ENCODE measurements at places on chromosomes 11 and 22.

- no peak for DNase-seq
Measured at GRCh38 chr11:44835296-44835695, 108.5 kb downstream of the TSPAN18 start.

DNA sequence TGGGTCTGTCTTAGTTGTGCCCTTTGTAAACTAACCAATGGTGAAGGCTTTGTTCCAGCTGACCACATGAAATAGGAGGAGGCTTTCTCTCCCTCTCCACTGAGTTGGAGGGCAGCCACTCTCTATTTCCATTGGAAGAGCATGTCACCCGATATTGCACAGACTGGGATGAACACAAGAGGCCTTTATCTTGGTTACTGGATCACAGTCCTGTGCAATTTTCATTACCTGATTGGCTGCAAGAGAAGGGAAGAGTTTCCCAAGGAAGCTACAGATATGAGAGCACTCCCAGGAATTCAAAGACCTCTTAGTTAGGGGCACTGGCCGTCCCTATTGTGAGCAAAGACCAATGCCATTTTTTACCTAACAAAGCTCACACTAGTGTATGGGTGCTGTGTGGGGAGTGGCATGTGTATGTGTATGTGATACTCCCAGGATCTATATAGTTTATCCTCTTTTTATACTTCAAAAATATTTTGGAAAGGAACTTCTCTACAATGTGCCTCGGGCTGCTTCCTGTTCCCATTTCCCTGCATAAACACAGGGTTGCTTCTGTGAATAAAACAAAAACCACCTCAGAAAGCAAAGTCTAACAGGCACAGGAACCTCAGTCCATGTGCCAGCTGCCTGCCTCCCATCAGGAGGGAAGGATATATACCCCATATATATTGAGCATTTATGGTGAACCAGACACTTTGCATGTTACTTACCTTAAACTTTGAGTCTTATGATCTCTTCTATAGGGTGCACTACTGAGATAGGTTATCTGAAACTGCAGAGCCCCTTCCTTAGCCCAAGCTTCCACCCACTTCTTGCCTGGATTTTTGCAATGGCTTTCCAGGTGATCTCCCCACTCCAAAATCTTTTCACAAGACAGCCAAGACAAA is 126.5 kb downstream of the RASSF10 start:
- DNase-seq: no peak

DNA sequence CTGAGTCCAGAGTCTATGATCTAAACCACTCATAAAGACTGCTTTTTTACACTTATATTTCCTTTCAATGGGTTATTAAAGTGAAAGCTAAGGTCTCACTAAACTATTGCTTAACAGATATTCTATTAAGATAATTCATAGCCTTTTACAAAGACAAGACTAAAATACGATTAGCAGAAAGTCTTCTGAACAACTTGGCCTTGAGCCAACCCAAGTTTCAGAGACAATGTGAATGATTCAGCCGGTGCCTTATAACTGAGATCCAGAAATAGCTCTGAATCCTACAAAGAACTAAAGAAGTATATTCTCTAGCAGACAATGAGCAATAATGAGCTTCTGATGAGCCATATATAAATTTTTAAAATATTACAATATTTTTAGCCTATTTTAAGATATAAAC is 41.5 kb upstream of the CARD18 start:
- no peak for DNase-seq

DNA sequence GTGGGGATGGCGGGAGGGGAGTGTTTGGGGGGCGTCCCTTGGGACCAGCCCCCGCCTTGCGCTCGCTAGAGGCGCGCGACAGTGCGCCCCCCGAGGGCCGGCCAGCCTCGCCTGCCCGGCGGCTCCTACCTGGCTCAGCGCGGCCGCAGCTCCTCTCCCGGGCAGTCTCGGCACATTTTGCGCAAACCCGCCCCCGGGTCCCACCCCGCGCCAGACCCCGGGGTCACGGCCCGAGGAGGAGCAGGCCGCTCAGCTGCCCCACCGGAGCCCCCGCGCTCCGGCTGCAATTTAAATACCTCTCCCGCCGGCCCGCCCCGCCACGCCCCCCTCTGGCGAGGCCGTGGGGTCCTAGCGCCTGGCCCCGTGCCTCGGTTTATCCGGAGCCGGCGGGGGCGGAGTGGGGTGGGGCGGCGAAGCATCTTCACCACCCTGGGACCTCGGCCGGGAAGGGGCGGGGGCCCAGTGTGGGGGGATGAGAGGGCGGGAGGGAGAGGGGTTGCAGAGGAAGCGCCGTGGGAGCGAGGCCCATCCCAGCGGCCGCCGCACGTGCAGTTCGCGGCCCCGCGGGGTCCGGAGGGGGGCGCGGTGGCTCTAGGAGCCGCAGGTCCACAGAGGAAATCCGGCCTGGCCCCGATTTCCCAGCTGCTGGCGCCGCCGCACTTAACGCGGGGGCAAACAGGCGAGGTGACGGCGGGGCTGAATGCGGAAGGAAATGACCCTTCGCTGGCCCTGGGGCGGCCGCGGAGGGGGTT is at the start of gene LRRC32:
Gene LRRC32, minus strand, starts transcription at position 263 of the 752 bp plus-strand sequence. CDS start 4,793 bp downstream, outside the sequence.
- peak; percentile 48 for DNase-seq

- no peak for DNase-seq
Measured at GRCh38 chr11:35579557-35580396, 38.5 kb upstream of the FJX1 start.

GRCh38 chr22:21936151-21936775 is 16.4 kb downstream of the PPM1F start:
- DNase-seq: no peak

DNA sequence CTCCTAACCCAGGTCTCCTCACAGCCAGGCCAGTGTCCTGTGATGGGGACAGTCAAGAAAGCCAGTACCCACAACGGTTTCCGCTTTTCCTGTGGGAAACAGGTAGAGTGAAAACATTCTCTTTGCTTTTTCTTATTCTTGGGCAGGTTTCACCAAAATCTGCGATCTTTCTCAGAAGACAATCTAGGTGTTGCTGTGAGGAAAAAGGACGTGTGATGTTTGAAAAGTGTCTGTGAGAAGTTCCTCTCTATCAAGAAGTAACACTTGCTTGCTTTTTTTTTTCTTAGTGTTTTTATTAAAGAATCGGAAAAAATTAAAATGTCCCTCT is 9.2 kb upstream of the IL2RB start:
- DNase-seq: no peak

DNA sequence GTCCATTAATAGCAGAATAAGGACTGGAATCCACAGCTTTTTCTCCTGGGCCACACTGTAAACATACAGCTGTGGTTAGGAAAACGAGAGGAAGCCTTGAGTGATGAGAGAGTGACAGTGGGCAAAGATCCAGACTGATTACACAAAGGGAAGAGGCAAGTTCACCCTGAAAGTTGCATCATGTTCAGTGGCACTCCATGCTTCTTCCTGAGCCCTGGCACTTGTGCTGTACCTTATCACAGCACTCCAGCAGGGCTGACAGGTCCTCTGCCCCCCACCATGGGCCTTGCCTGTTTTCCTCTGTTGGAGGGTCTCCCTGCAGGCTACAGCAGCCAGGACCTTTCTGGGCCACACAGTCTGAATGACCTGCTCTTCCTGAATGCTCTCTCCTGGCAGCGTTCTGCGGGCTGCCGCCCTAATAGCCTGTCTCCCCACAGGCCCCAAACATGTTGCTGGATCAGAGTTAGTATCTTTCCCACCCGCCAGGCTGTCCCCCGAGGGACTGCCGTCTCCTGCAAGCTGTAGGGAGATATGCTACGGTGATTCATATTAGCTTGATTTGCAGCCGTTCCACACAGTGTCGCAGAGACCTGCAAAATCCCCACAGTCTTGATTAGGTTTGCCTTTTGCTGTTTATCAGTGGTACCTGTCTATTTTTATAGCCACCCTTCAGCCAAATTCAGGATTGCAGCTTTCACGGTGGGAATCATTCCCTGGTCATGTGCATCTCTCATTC is 60.2 kb downstream of the NTM start:
- no peak for DNase-seq

- DNase-seq: no peak
Measured at GRCh38 chr11:107370390-107370789, 87.2 kb downstream of the CWF19L2 start.

- DNase-seq: no peak
Measured at GRCh38 chr11:120807414-120808150, 216.3 kb upstream of the TBCEL start.

GRCh38 chr11:45388472-45388871 is 102.3 kb upstream of the SYT13 start:
- no peak for DNase-seq

GRCh38 chr22:24952837-24953383 is 394 bp downstream of the KIAA1671 start:
- no peak for DNase-seq

DNA sequence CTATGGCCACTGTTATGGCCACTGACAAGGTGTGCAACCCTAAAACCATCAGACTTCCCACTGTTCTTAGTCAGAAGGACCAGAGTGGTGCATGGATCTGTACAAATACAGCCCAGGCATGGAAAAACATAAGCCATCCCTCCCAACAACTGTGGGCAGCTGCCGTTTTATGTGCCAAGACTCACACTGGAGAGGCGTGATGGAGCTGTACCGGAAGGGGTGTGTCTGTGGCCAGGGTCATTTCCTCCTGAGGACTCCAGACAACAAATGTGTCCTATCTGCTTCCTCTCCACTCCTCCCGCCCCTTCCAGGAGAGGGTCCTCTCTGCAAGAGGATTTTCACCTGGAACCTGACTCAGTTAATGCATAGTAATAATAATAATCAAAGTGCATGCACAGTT is 29.5 kb downstream of the KCNJ1 start:
- no peak for DNase-seq

GRCh38 chr11:8652140-8652539 is 30.3 kb downstream of the TRIM66 start:
- DNase-seq: no peak

DNA sequence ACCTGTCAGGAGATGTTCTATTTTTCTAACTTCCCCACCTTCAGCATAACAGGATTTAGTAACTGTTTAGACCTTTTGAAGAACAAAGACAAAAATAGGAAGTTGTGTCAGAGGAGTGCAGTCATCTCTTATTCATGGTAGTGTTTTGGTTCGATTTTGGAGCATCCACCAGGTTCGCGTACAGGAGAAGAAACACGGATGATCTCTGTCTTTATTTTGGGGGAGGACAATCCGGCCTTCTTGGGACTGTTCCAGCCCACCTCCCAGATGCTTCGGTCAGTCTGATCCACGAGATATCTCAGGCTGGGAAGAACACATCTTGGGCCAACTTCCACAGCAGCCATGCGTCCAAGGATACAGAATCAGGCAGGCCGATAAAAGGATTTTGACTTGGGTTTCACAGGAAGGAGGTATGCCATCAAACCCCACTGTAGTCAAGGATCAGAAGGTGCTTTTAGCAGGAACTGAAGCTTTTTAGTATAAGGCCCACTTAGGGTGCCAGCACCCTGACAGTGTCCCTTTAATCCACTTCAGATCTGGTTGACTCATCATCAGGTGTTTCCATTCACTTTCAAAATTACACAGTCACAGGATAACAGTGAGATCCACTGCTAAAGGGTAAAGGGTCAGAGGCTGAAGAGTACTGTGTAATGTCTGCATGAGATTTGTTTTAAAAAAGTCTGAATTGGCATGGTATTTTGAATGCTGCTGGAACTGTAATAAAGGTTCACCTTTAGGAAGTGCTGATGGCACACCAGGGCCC is 16.5 kb downstream of the PATZ1 start:
- DNase-seq: no peak

DNA sequence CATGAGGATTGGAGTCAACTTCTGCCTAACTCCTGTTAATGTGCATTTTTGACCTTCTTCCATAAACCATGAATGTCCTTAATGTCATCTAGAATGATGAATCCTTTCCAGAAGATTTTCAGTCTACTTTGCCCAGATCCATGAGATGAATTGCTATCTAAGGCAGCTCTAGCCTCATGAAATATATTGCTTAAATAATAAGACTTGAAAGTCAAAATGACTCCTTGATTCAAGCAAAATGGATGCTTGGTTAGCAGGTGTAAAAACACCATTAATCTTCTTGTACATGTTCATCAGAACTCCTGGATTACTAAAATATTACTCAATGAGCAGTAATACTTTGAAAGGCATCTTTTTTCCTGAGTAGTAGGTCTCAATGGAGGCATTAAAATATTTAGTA is 238.5 kb upstream of the ZC3H12C start:
- no peak for DNase-seq

GRCh38 chr22:32306561-32306960 is 51.1 kb upstream of the RFPL3 start:
- no peak for DNase-seq

GRCh38 chr11:20021771-20022362 is 138.4 kb downstream of the DBX1 start:
- no peak for DNase-seq

DNA sequence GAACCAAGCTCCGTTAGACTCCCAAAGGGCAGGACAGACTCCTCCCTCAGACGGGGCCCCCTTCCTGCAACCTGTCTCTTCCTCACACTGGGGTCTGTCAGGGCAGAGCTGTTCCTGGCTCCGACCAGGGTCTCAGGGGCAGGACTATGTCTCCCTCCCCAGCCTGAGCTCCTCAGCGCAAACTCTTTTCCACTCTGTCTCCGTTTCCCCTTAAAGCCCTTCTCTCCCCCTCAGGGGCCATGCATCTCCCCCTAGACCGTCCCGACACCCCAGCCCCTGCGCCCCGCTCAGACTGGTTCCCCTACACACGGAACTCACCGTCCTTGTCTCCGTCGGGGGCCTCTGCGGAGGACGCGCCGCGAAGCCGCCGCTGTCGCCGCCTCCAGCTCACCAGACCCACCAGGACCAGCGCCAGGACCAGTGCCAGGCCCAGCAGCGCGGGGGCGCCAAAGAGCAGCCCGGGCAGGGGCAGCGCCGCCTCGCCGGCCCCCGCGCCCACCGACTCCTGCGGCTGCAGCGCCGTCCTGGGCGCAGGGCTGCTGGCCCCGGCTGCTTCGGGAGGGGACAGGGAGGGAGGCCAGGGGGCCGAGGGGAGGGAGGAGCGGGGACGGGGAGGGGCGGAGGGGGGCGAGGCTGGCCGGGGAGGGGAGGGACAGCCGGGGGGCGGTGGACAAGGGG is 684 bp downstream of the TNFRSF13C start:
- DNase-seq: peak; percentile 82
